ENCODE measurements at places on chromosomes 3 and 15.

- no peak for DNase-seq
Measured at GRCh38 chr3:118396491-118396890, 638.2 kb downstream of the IGSF11 start.

- DNase-seq: no peak
Measured at GRCh38 chr3:132847849-132848625, 125.8 kb upstream of the NPHP3 start.

DNA sequence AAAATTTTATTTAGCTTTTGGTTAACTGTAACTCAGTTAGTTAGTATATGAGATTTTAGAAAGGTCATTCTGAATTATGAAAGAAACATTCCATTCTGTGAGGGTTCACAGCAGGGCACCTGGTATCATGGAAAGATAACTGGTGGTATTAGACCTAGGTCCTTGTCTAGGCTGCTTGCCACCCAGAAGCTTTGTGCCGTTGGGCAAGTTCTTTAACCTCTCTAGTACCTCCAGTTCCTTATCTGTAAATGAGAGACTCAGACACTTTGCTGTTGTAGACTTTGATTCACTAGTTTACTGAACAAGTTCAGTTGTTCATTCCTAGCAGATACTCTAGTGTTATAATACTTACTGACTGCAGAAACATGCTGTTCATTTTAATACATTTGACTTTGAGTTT, 25.4 kb downstream of the PDCD6IP start:
- DNase-seq: no peak

DNA sequence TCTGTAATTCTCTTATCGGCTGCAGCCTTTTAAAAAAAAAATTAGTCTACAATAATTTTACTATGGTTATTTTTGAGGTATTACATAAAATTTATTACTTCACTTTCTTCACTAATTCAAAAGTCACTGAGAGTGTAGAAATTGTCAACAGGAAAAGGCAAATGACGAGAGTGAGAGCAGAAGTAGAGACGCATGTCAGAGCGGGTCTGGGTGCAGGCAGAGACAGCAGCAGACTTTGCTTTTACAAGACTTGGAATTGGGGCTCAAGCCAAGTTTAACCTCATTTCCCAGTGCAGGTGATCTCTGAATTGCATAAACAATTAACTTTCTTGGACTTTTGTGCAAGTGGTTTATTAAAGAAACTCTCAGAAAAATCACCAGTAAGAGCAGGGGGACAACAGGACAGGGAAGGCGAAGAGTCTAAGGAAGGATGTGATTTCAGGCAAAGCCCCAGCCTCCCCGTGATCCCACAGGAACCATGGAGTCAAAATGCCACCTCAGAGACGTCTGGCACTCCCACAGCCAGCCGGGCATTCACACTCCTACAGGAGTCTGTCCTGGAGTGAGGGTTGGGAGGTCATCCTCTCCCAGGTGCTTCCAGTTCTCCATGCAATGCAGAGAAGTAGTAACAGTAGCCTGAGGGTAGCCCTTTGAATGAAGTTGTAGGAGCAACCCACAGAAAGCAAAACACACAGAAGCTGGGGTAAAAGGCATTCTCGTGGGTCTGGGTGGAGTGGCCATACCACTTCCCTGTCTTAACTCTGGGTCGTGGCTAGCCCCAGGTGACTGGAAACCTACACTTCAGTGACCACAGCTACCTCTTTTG, 274.0 kb upstream of the TGFBR2 start:
- DNase-seq: no peak

- DNase-seq: no peak
Measured at GRCh38 chr3:49652218-49652902, 21.8 kb upstream of the APEH start.

- DNase-seq: no peak
Measured at GRCh38 chr15:57827971-57828370, 121.5 kb downstream of the POLR2M start.

Data from GM19239 (cell line).